ENCODE measurements at places on chromosomes 6 and 20.
A peak's percentile ranks its signal among the peaks of the same experiment; 100 is the strongest.

GRCh38 chr6:37149745-37150144 is 20.2 kb upstream of the PIM1 start:
- DNase-seq: no peak

DNA sequence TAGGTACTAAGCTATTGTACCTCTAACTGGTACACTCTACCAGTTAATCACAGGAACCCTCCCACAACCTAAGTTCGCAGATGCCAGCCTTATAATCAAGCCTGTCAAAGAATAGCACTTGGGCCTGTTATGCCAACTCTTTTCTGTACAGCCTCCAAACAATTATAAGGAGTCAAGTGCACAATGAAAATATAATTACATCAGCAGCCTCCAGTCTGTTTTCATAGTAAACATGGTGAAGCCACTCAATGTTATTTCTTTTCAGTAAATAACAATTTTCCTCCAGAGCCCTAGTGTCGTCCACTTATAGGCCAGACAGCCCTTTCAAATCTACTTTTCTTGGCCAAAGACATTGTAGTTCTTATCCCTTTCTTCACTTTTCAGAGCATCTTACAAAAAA is 82.7 kb upstream of the CARMIL1 start:
- DNase-seq: no peak

- DNase-seq: no peak
Observed at GRCh38 chr20:62942456-62942855, 4.5 kb downstream of the GID8 start.

GRCh38 chr20:18258126-18258860 is 30.0 kb upstream of the ZNF133 start:
- DNase-seq: no peak

GRCh38 chr6:75946146-75946831 is 126.2 kb downstream of the IMPG1 start:
- DNase-seq: no peak

DNA sequence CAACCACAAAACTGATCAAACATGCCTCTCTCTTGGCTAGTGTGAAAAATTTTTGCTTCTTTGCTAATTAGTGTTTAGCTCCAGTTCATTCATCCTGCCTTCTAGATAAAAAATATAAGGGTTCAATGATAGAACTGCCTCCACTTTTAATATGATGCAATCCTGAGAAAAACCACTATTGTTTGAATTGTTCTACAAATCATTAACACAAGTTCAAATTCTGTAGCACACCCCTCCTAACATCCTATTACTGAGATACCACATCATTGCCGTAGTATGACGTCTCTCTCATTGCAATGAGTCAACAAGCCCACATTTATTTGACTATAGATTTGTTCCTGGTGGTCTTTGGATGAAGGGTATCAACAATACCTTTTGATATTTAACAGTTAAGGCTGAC is 365.8 kb upstream of the OPRM1 start:
- DNase-seq: no peak

DNA sequence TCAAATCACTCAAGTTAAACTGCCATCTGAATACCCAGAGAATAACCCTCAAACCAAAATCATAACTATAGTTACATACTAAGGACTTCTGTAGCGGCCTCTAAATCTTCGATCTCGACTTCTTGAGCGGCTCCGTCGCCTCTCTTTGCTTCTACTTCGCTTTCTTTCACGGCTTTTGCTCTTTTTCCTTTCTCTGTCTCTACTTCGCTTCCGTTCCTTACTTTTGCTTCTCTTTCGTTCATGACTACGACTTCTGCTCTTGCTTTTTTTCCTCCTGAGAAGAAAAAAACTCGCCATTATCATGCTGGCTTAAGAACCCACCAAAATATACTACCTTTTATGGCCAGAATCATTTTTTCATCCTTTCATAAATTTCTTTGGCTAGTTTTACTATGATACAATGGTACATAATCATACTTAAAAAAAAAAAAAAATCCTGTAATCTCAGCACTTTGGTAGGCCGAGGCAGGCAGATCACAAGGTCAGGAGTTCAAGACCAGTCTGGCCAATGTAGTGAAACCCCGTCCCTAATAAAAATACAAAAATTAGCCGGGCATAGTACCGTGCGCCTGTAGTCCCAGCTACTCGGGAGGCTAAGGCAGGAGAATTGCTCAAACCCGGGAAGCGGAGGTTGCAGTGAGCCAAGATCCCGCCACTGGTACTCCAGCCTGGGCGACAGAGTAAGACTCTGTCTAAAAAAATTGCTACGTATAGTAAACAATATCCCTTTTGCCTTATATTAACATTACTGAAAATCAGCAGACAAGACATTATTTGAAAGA is 10.0 kb downstream of the RBM39 start:
- DNase-seq: no peak

- no peak for DNase-seq
Observed at GRCh38 chr20:11165789-11166188, 492.0 kb upstream of the JAG1 start.

GRCh38 chr20:37270576-37271420 is 9.2 kb upstream of the GHRH start:
- DNase-seq: no peak

GRCh38 chr6:154742891-154743290 is 9.7 kb downstream of the SCAF8 start:
- no peak for DNase-seq

DNA sequence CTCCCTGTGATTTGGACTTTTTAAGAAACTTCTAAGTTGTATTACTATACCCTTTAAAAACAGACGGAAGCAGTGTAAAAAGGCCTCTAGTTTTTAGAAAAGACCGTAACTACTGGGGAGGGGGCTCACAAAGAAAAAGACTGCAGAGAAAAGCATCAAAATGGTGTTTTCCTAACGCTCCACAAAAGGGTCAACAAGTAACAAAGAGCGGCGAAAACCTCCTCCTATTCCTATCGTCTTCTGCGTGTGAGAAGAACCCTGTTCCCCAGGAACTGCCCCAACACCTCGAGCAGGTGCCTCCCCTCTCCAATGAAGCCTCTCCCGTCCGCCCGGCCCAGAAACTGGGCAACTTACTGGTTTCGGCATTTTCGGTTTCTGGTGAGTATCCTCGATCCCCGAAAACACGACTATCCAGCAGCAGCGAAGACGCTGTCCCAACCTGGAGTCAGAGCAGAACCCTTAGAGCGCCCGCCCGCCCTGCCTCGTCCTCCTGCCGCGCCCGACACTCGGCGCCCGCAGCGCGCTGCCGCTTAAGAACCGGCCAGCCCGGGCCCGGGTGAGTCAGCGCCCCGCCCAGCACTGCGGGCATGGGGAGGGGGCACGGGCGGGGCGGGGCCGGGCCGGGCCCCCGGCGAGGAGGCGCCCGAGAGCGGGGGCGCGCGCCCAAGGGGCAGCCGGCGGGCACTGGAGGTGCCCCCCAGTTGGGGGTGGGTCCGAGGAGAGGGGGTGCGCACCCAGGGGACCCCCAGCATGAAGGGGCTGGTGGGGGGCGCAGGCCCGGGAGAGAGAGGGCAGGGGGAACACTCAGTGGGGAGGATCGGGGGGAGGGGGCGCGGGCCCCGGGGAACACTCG is 1.2 kb downstream of the EZR start:
- peak; percentile 76 for DNase-seq

- no peak for DNase-seq
Observed at GRCh38 chr20:57617079-57617795, 3.0 kb downstream of the ZBP1 start.

DNA sequence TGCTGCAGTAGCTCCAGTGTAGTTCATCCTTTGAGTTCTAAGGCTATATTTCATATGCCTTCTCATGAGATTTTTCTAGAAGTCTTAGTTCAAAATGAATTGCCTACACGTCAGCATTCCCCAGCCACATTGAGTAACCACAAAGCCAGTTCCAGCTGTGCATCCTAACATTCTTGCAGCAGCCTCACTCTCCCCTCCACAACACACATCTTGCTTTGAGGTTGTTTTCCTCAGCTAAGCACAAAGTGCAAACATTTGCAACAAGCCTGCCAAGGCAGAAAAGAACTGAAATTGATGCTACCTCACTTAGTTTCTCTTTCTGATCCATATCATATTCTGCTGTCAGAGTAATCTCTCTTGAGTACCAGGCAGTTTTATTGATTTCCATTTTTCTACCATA is 160.7 kb upstream of the KCNQ5 start:
- DNase-seq: no peak

GRCh38 chr20:33188421-33188820 is 20.5 kb downstream of the BPIFA2 start:
- DNase-seq: no peak

DNA sequence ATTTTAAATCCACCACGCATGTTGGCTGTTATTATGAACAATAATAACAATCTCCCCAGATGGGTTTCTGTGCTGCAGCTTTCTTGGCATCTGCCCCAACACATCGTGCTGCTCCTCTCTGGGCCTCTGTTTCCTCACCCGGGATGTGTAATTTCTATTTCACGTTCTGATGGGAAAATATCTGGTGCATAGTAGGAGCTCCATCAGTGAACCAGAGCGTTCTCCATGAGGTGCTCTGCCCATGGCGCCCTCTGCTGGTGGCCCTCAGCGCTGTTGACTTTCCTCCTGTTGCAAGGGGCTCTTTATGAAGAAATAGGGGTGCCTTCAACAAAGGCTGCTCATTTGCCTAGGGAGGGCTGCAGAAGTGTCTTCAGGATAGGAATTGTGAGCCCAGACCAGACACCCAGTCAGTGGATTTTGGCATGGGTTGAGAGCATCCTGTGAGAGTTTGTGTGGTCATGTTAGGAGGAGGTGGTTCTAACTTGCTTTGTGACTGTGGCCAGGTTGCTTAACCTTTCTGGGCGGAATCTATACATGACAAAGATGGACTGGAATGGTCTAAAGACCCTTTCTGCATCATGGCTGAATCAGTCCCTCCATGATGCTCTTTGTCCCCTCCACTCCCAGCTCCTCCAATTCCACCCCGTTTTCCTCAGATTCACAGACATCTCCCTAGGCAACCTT is 8.1 kb downstream of the SCRT2 start:
- peak; percentile 50 for DNase-seq

DNA sequence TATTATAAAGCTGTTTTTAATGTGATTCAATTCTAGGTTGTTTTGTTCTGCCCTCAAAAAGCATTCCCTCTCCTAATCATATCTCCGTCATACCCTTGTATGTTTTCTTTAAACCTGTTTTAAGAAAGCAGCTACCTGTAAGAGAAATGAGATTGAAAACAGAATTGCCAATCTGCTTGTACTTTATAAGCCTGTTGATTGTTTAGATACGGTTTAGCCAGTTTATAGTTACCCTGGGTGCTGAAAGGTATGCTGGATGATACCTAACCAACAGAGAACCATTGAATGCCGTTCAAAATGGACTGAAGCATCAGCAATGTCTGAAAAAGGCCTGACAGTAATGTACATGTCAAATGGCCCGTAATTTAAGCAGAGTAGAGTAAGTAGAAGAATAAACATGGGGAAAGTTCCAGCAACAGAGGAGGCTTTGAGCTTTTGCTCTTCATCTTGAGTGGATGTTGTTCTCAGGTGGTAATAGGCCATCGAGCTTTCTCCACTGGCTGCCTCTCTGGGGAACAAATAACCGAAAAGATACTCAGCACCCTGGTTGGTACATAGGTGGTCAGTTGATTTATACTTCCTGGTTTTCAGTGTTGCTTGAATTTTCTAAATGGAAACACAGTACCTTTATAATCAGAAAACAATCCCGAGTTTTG is 27.5 kb downstream of the PTPN1 start:
- DNase-seq: no peak

All from stimulated activated naive CD4-positive, alpha-beta T cell treated with Interleukin-2 at 50 U/mL for 16 hours (primary cell).